ENCODE measurements at places on chromosomes 1 and 21.

DNA sequence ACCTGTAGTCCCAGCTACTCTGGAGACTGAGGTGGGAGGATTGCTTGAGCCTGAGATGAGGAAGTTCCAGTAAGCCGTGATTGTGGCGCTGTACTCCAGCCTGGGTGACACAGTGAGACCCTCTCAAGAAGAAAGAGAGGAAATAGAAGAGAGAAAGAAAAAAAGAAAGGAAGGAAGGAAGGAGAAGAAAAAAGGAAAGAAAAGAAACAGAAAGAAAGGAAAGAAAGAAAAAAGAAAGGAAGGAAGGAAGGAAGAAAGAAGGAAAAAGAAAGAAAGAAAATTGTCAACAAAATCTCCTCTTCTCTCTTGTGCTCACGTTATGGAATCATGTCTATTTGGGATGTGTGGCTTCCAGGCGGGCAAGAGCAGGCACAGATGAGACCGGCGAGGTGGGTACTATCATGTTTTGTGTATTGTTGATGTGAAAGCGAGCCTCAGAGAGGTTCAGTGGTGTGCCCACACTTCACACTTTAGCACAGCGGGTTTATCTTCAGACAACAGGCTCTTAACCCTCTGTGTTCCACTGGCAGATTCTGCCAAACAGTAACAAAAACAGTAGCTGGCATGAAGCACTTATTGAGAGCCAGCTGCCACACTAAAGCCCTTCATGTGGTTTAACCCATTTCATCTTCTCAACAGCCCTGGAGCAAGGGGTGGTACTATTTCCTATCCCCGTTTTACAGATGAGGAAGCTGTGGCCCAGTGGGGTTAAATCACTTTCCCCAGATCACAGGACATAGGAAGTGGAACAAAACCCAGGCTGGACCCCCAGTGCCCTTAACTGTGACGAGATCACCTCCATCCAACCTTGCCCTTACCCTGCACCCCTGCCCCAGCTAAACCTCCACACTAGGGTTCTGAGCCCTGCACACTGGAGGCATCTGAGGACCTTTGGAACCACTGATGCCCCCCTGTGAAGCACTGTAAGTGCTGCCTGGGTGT, 94.7 kb upstream of the TARDBP start:
- no peak for DNase-seq

- DNase-seq, result no peak
These were observed 4.9 kb upstream of the GBP1 start for GRCh38 chr1:89069951-89070350.

DNA sequence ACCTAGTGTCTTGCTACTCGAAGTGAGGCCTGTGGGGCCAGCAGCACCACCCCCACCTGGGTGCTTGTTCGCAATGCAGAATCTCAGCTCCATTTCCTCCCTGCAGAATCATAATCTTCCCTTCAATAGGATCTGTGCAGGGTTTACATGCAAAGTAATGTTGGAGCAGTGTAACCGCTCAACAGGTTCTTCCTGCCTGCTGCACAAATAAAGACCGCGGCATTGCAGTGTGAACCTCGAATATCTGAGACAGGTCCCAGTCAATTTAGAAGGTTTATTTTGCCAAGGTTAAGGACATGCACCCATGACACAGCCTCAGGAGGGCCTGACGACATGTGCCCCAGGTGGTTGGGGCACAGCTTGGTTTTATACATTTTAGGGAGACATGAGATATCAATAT, 119.2 kb downstream of the TLR5 start:
- DNase-seq, result no peak

- no peak for DNase-seq
These were observed 5.0 kb downstream of the NGF start for GRCh38 chr1:115332813-115333608.

GRCh38 chr1:87327376-87328271, 1.1 kb upstream of the LMO4 start:
- no peak for DNase-seq

GRCh38 chr1:225877580-225877979, 4.6 kb downstream of the TMEM63A start:
- DNase-seq, result no peak

- DNase-seq, result no peak
These were observed 57.3 kb downstream of the RHOU start for GRCh38 chr1:228792601-228793000.

- no peak for DNase-seq
These were observed 132.8 kb downstream of the CASZ1 start for GRCh38 chr1:10663678-10664035.

- DNase-seq, result no peak
These were observed 45.5 kb downstream of the LAMC2 start for GRCh38 chr1:183231545-183231944.

- DNase-seq, result no peak
These were observed 12.2 kb downstream of the TGFB2 start for GRCh38 chr1:218357211-218357892.

DNA sequence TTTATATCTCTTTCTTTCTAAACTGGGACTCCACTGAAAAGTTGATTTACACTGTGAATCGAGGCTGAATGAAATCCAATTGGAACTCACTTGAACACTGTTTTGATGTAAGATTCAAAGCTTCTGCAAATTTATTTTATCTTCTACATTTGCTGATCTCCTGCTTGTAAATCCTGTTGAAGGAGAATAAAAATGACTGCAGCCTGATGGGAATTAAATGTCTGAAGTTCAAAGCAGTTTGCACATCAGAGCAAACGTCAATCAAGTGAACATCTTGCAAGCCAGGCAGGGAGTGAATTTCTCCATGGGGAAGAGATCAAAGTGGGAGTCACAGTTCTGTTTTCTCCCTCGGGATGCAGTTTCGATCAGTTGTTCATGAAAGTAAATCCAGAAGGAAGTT, 127.2 kb downstream of the CACHD1 start:
- DNase-seq, result no peak

DNA sequence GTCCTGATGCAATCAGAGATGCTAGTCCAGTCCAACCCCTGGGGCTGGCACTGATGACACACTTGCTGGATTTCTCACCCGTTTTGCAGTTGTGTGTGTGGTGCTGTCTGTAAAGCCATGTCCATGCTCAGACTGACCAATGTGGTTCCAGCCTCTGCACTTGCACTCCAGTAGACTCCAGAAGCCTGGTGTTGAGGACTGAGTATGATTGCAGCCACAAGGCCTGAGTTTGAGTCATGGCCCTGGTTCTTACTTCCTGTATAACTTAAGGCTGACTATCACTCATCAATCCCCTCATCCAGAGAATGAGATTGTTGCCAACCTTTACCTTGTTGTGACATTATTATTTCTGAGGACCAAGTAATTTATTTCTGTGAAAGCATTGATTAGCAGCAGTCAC, 34.8 kb upstream of the IKBKE start:
- DNase-seq, result no peak

DNA sequence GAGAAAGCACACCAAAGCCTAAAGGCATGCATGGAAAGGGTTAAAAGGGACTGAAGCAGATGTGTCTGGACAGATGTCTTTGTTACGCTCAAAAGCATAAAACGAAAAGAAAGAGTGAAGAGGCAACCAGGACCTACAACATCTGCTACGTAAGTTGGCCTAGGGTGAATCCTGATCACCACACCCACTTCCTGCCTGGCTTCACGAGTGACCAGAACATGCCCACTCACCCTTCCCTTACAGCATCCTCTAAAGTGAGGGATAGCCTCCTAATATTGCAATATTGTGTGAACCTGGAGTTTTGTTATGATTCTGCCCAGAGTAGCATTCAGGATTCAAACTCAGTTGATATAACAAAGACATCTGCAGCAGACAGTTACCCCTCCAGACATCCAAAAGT, 10.6 kb upstream of the OLIG2 start:
- no peak for DNase-seq

- DNase-seq, result no peak
These were observed 56.1 kb downstream of the ATP2B4 start for GRCh38 chr1:203682473-203683383.

GRCh38 chr1:113540335-113540734, 150.0 kb downstream of the MAGI3 start:
- DNase-seq, result no peak

Measured in esophagus squamous epithelium (tissue), 5 donors.